Thyroid gland (tissue), 4 donors: ENCODE measurements at places on chromosomes 16 and 17.

- no peak for DNase-seq
Observed at GRCh38 chr17:77857306-77857555, 101.3 kb upstream of the TNRC6C start.

GRCh38 chr17:12727076-12727760, 61.5 kb downstream of the MYOCD start:
- no peak for DNase-seq

DNA sequence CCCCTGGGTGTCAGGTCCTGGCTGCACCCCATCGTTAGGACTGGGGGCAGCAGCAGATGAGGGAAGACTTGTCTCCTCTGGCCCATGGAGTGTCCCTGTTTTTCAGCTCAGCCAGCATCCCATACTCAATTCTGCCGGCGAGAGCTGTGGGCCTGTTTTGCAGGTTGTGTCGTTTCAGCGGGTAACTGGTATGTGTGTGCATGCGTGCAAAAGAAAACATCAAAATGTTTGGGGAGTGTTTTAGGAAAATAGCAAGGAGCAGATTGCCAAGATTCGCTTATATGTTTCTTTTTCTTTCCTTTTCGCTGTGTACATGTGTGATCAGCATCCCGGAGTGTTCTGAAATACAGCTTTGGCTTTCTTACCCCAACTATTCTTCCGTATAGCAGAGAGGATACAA, 34.7 kb downstream of the MSI2 start:
- peak; percentile 62 for DNase-seq

- DNase-seq = no peak
Observed at GRCh38 chr17:73624496-73624988, 19.7 kb downstream of the SDK2 start.

DNA sequence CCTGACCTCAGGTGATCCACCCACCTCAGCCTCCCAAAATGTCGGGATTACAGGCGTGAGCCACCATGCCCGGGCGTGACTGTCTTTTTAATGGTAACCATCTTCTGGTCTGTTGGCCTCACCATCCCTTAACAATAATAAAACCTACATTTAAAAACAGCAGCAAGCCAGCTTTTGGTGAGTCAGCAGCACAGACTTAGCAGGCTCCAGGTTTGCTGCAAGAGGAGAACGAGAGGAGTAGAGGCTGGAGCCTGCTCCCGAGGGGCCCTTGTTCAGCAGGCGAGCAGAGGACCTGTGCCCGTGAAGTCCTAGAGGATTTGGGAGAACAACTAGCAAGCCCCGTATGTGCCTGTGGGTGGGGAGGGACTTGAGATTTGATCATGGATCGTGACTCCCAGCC, 35.7 kb downstream of the MYH13 start:
- DNase-seq = no peak

GRCh38 chr17:1467898-1468492, 12.0 kb upstream of the CRK start:
- DNase-seq = no peak

- peak; percentile 80 for DNase-seq
Observed at GRCh38 chr17:1031711-1032110, 34.8 kb downstream of the TIMM22 start.

DNA sequence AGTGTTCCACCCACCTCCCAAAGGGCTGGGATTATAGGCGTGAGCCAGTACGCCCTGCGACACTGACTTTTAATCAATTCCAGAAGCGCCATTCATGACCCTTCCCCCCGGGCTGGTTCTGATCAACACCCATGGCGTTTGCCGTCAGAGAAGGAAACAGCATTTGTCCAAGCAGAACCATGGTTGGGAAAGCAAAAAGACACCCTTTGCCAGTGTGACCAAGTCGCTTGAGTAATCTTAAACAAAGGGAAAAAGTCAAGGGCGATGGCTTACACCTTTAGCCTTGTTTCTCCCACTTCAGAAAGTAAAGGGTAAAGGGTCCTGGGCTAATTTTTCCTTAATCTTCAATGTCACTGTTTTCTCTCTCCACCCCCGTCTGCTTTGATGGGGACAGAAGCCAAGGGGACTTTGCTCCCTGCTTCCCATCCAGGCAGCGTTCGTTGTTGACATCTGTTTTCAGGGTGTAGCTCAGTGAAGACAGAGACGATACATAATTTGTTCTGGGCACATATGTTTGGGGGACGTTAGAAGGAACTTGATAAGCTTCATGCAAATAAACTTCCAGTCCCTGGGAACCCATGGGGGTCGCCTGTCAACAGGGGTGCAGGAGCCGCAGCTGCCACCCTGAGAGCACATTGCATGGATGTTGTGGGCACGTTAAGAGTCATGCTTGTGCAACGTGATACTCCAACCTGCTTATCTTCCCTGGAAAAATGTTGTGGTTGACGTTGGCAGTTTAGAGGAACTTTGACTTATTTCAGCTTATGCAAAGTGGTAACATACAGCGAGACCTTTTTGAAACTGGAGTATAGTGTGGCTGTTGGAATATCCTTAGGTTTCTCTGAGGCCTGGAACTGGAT, 50.6 kb upstream of the TANGO6 start:
- peak; percentile 21 for DNase-seq

GRCh38 chr16:47058295-47059086, 85.0 kb upstream of the DNAJA2 start:
- no peak for DNase-seq

- DNase-seq = no peak
Observed at GRCh38 chr16:88504489-88505404, 51.7 kb downstream of the ZFPM1 start.

- DNase-seq = no peak
Observed at GRCh38 chr16:87297407-87297806, 19.8 kb downstream of the C16orf95 start.

DNA sequence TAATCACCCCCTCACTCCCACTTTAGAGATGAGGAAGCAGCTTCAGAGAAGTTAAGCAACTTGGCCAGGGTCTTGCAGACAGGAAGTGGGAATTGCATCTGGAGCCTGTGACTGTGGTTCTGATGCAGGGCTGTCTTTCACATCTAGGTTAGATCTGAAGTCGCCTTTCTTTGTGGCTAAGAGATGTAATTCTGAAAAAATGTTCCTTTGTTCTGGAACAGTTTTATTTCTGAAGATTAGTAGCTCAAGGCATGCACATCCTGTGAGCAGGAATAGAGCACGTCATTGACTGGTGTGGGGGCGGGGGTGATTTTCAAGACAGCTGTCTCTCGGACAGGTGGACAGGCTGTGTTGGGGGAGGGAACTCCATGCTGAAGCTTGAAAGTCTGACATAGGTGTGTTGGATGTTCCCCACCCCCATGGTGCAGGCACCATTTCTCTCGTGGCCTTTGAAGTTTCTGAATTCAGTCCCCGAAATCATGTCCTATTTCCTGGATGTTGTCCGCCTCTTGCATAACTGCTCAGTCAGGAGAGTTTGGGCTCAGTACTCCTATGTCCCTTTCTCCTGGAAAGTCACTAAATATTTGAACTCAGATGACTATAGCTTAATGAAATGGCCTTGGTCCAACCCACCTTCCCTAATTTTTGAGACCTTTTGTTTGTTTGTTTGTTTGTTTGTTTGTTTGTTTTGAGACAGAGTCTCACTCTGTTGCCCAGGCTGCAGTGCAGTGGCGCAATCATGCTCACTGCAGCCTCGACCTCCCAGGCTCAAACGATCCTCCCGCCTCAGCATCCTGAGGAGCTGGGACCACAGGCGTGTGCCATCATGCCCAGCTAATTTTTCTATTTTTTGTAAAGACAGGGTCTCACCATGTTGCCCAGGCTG, 21.0 kb upstream of the HERPUD1 start:
- DNase-seq = no peak

- no peak for DNase-seq
Observed at GRCh38 chr17:19978209-19978802, 678 bp upstream of the AKAP10 start.
